ENCODE measurements at places on chromosomes 12 and 14.

GRCh38 chr14:67428501-67429031 is 16.6 kb upstream of the PLEK2 start:
- DNase-seq, result no peak

GRCh38 chr14:88063811-88064210 is 58.9 kb downstream of the GPR65 start:
- DNase-seq, result no peak

- no peak for DNase-seq
Measured at GRCh38 chr14:68762953-68763764, 29.7 kb downstream of the ZFP36L1 start.

DNA sequence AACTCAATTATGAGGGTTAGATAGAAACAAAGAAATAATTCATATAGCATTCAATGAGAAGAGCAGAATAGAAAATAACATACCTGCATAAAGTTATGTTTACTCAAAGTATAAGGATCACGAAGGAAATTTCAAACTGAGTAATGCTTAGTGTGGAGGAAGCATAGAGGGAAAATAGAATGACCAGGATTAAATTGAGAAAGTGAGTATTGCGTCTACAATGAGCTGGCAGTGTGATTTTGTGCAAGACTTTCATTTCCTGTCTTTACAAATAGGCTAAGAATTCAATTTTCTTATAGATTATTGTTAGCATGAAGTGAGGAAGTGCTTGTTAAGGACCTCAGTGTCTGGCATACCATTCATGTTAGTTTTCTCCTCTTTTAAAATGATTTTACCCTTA is 12.0 kb downstream of the ADGRD1 start:
- DNase-seq, result no peak

- DNase-seq, result no peak
Measured at GRCh38 chr14:68245146-68246073, 425.8 kb downstream of the RAD51B start.

DNA sequence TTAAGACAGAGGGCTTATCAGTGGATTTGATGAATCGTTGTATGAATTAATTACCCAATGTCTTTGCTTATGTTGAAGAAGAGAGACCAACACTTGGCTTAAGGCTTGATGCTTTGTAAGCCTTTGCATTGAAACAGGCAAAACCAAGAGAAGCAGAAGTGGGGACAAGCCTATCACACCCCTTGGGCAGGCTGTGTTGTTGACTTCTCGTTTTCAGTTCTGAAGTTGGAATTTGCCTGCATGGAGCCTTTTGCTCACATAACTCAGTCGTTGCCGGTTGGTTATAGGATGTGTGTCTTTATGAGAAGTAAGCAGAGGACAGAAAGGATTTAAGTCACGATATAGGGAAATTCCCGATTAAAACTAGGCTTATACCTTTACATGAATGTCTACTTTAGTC is 94.7 kb downstream of the CCDC92 start:
- no peak for DNase-seq

- DNase-seq, result no peak
Measured at GRCh38 chr14:70188659-70189455, at the start of gene SLC8A3. Gene SLC8A3, minus strand, starts transcription at chr14:70188951. Its CDS starts 20,529 bp downstream, at chr14:70168422.

GRCh38 chr12:126040307-126040706 is 975.1 kb downstream of the AACS start:
- DNase-seq, result no peak

DNA sequence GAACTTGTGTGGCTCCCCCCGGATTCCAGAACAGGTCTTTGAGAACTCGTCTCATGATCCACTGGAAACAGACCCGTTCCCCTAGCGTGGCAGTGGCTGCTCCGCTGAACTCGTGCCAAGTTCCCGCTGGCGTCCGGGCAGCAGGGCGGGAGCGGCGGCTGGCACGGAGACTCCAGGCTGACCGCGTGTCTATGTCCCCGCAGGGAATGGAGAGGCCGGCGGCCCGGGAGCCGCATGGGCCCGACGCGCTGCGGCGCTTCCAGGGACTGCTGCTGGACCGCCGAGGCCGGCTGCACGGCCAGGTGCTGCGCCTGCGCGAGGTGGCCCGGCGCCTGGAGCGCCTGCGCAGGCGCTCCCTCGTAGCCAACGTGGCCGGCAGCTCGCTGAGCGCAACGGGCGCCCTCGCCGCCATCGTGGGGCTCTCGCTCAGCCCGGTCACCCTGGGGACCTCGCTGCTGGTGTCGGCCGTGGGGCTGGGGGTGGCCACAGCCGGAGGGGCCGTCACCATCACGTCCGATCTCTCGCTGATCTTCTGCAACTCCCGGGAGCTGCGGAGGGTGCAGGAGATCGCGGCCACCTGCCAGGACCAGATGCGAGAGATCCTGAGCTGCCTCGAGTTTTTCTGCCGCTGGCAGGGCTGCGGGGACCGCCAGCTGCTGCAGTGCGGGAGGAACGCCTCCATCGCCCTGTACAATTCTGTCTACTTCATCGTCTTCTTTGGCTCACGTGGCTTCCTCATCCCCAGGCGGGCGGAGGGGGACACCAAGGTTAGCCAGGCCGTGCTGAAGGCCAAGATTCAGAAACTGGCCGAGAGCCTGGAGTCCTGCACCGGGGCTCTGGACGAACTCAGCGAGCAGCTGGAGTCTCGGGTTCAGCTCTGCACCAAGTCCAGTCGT is 1.5 kb downstream of the APOLD1 start:
- DNase-seq, result peak; percentile 68

DNA sequence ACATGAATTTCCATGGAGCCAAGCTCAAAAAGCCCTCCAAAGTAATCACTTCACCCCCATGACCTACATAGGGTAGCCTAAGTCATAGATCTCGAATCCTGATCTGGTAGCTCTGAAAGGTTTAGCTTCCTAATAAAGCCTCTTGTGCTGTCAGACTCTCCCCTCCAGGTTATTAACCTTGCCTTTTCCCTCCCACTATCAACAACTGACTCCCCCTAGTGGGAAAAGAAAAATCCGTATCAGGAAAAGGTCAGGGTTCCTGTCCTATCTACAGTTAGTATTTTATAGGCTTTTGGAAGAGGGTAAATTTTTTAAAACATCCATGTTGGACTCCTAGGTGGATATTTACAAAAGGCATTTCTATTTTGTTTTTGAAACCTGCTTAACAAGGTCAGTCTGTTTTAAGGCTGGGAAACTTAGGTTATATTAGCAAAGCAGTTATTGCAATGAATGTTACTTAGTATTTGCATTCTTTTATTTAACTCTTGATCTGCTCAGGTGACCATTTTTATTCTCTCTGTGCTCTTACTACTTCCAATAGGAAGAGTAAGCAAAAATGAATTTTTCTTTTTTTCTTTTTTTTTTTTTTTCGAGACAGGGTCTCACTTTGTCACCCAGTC is 8.0 kb downstream of the YY1 start:
- DNase-seq, result no peak

DNA sequence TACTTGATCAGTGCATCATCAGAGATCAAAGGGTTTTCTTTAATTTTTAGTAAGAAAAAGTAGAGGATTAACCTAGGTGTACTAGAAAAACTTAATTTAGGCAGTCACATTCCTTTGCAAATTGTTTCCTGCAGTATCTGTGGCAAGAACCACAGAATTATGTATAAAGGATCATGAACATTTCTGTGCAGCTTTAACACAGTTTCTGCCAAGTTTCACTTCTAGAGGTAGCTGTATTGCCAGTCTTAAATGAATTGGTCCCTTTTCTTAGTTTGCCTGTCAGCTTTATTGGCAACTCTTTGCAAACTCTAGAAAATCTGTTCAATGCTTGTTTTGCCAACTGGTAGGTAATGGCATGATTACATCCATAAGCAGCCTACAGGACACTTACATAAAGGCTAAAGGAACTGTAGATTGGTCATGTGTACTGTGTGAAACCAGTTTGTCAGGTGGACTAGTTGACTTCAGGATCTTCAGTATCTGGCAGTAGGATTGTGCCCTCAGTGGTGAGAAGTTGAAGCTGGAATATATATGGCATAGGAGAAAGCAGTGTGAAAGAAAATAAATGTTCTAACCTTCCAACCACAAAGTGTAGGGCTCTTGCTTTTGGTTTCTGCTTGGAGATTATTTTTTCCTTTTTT is 75.9 kb downstream of the TTLL5 start:
- DNase-seq, result no peak

- no peak for DNase-seq
Measured at GRCh38 chr12:46384451-46385309, 12.1 kb upstream of the SLC38A2 start.

DNA sequence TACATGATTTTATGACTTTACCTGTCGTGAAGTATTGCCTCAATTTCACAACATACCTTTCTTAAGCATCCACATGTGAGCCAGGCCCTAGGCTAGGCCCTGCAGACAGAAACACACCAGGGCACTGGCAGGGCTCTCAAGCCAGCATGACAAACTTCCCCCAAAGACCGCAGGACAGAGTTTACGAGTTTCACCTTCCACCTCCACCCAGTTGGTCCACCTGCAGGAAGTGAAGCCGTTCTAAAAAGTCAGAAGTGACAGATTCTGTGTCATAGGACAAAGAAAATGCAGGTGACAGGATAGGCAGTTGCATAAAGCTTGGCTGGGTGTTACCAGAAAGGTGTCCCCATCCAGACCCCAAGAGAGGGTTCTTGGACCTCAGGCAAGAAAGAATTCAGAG is 382.3 kb downstream of the PCNX1 start:
- DNase-seq, result no peak

GRCh38 chr12:89736995-89737394 is 28.4 kb upstream of the ATP2B1 start:
- DNase-seq, result no peak

DNA sequence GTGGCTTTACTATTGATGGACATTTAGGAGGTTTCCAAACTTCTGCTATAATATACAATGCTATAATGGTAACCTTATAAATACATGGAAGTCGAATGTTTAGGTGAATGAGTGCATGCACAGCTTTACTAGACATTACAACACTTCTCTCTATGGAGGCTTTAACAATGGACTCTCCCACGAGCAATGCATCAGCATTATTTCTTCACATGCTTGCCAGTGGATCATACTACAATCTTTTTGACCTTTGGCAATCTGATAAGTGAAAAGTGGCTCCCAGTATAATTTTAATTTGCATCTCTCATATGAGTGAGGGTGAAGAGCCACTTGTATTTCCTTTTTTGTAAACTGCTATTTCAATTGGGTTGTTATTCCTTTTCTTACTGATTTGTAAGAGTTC is 18.2 kb downstream of the RDH12 start:
- no peak for DNase-seq

DNA sequence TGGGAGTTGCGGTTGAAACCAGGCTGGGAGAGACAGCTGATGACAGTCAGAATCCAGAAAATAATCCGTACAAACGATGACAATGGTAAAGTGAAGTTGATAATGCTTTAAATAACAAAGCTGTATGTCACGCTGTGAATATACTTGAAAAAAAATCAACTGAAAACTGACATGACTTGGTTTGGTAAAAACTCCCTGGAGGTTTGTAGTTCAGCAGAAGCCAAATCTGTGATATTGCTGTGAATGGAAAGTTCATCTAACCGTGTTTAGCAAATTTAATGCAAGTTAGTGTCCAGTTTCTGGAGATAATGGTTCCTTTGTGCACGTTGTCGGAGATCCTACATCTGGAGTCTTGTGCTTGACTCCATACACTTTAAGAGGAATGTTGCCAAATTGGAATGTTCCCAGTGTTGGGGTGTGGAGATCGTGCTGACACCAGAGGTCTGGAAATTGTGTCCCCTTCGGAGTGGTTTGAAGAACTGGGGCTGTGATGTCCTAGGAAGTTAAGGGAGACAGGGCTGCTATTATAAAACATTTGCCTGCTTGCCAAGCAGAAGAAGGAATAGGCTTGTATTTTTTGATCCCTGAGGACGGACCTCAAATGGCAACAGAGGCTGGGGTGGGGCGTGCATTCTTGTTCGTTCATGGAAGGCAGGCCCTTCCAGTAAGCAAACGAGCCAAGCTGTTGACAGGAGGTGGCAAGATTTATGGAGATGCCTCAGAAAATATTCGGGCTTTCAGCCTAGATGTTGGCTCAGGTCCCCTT is 30.6 kb downstream of the PPFIBP1 start:
- DNase-seq, result no peak

- DNase-seq, result no peak
Measured at GRCh38 chr14:53742233-53742620, 214.4 kb downstream of the BMP4 start.

DNA sequence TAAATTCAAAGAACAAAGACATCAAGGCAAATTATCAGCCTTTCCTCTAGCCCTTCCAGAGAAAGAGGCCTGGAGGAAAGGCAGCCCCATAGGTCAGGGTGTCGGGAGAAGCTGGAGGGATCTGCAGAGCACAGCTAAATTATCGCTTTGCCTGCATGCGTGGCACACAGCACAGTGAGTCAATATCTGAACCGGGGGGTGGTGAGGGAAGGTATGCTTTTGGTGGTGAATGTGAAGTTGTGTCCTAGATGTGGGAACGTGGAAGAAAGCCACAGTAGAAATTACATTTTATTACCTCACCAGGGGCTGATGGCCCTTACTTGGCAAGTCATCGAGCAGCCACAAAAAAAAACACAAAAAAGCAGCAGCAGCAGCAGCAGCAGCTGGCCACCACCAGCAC is 243.2 kb downstream of the EGLN3 start:
- no peak for DNase-seq

DNA sequence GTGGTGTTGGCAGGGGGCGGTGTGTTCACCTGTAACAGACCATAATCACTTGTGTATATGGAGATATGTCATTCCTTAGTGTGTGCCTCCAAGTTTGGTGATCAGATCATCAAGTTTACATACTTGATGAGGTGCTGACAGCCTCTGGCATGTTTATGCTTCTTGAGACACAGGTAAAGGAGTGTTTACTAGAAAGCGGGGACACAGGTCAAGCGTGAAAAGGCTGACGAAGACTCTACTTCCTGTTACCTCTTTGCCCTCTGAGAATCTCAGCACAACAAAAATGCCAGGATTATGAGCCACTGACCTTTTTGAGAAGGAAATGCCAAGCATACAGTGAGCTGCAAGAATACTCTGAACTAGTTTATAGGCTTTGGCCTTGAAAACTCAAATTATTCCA is 29.6 kb downstream of the PRDM4 start:
- DNase-seq, result no peak

GRCh38 chr12:91093341-91093740 is 18.0 kb downstream of the LUM start:
- no peak for DNase-seq

DNA sequence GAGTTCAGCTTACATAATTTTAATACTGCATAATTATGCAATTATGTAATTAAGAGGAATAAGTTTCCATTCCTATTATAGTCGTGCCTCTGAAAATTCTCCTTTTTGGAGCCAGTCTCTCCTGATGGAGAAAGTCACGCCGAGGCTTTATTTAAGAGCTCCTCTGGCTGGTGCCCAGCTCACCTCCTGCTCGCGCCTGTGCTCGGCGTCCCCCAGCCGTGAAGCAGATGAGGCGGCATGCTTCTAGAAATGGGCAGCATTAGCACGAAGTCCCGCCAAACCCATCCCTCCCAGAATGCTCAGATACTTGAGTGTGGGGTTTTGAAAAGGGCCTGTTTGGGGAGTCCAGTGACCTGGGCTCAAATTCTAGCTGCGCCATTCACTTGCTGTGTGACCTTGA is 153.0 kb downstream of the PHETA1 start:
- no peak for DNase-seq

- no peak for DNase-seq
Measured at GRCh38 chr12:31206038-31206670, 119.8 kb downstream of the SINHCAF start.

- no peak for DNase-seq
Measured at GRCh38 chr14:69906201-69906600, 27.0 kb downstream of the SMOC1 start.

- DNase-seq, result no peak
Measured at GRCh38 chr12:76236640-76237039, 111.6 kb downstream of the BBS10 start.

GRCh38 chr12:58873496-58873895 is 46.8 kb downstream of the LRIG3 start:
- no peak for DNase-seq

GRCh38 chr12:26936559-26937442 is 980 bp downstream of the INTS13 start:
- no peak for DNase-seq

GRCh38 chr12:59151243-59151642 is 230.9 kb upstream of the LRIG3 start:
- no peak for DNase-seq

Data from T-helper 17 cell (primary cell).